ENCODE measurements at places on chromosomes 7 and 10.

GRCh38 chr7:7565018-7565680, 1.5 kb upstream of the MIOS start:
- DNase-seq, result no peak

- DNase-seq, result no peak
Observed at GRCh38 chr7:19491371-19491770, 217.5 kb downstream of the POLR1F start.

DNA sequence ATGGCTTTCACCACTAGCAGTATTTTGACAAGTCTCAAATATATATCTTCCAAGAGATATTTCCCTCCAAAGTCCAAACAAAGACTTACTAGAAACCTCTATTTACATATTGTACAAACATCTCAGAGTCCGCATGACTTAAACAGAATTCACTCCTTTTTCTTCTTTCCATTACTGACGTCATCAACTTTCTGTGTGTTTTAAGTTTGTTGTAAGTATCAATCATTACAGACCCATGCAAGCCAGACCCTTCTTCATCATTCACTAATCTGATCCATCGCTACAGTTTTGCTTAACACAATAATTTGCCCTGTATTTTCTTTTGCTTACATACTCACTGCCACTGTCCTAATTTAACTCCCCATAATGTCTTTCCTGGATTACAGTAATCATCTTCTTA, 51.9 kb downstream of the SEMA3A start:
- DNase-seq, result no peak

DNA sequence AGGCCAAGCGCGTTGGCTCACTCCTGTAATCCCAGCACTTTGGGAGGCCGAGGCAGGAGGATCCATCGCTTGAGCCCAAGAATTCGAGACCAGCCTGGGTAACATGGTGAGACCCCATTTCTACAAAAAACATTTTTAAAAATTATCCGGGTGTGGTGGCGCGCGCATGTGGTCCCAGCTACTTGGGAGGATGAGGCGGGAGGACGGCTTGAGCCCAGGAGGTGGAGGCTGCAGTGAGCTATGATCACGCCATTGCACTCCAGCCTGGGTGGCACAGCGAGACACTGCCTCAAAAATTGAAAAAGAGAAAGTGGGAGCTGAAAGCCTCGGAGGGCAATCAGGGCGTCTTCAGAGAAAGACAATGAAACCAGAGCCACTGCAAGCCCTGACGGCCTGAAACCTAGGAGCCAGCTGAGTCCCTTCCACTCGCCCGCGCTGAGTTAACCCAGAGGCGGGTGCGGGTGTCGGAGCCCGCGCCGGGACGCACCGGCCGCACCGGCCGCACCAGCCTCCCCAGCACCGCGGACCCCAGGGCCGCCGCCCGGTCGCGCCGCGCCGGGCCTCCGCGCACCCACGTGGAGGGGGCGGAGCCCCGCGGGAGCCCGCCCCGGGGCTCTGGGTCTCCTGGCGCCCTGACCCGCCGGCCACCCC, 22.4 kb downstream of the ZFAND2A start:
- no peak for DNase-seq

DNA sequence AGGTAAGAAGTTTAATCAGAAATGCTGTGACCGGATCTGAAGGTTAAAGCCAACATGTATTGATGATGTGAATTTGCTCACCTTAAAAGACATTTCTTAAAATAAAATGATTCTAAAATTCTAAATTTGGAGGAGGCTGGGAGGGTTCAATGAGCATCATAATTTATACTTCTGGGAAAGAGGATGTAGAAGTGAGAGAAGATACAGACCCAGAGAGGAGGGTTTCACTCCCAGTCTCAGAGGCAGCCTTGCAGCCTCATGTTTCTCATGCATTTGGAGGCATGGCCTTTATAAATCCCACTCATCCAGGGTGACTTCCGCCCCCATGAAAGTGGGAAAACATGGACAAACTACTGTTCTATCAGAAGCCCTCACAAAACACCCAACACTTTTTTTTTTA, 305.6 kb upstream of the PITRM1 start:
- DNase-seq, result no peak

GRCh38 chr7:39633563-39634477, 10.4 kb downstream of the RALA start:
- DNase-seq, result no peak

DNA sequence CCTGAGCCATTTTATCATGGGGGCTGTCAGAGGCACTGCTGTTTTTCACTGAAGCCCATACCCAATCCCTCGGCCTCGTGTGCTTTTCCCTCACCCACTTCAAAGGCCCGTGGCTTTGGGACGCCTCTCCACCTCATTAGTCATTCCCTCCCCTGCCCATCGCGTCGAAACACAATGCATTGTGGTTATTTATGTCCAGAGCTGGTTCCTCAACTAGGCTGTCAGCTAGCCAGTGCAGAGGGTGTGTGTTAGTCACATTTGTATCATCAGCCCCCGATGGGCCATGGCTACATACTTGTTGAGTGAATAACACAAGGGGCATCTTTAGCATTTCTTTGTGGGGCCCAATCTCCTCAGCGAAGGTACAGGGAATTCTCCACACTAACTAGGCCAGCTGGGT, 3.8 kb upstream of the CRCP start:
- no peak for DNase-seq

DNA sequence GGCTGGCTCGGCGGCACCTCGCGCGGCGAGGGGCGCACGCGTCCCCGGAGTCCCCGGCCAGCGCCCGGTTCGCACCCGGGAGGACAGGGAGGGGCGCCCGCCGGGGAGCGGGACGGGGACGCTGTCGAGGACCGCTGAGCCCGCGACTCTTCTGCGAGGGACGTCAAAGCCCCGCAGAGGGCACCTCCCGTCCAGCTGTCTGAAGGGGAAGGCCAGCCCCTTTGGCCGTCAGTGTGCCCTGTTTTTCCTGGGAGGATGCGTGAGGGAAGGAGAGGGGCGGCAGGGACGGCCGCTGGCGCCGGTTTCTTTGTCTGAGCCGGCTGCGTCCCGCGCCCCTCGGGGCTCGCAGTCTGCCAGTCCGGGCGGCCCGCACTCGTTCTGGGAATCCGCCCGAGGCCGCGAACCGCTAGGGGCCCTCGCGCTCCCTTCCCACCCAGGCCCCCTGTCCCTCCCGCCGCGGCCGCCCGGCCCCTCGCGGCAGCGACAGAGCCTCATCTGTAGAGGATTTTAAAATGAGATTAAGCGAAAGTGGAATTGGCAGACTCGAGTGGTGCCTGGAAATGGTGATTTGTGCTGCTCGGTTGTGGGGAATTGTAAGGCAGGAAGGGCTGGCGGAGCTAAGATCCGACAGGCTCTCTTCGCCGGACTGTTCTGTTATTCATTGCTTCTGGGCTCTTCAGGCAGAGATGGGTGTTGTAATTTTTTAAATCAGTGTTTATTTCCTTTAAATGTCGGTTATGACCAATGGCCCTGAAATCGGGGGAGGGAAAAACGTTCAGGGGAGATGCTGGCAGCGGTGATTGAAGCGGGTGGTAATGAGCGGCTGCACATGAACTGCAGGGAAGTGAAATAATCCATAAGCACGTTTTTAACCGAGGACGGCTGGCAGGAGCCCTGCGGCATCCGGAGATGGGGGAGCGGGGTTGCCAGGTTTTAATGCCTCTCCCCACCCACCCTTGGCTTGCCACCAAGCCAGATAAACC, 618 bp upstream of the RELN start:
- no peak for DNase-seq

DNA sequence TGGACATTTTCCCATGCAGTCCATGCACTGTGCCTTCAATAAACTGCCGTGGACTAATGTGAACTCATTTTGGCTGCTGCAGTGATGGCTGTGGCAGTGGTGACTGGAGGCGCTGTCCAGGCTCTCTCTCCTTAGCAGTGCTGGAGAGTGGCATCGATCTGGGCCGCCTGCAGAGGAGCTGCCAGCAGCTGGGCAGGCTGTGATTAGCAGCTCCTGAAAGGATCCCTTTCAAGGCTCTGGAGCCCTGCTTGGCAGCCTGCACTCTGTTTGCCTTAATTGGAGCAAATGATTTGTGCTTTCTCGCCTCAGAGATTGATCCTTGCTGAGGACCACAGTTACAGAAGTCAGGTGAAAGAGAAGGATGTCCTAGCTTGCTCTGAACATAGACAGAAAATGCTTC, 130.1 kb upstream of the VWC2 start:
- no peak for DNase-seq

DNA sequence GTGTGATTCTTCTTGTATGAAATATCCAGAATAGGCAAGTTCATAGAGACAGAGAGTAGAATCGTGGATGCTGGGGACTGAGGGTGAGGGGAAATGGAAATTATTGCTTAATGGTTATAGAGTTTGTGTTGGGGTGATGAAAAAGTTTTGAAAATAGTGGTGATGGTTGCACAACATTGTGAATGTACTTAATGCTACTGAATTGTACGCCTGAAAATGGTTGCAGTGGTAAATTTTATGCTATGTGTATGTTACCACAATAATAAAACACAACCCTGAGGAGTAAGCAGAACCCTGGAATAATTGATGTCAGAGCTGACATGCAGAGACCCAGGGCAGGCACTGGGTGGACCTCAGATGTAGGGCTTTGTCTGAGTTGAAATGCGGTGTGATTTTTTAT, 57.6 kb downstream of the TACR2 start:
- DNase-seq, result no peak

DNA sequence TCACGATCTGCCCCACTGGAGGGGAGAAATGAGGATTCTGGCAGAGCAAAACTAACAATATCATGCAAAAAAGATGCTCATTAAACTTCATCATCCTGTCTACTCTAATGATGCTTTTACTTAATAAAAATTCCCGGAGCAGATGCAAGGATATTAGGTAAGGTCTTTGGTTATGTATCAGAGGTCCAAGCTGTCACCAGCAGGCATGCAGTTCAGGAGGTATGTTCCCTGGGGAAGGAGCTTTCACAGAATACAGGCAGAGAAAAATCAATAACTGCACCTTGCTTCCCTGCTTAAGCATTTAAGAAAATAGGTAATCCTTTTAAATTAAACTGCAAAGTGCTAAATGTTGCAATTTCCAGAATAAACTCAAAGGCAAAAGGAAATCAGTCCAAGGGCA, 81.6 kb upstream of the C1QL3 start:
- DNase-seq, result no peak
